ENCODE measurements at places on chromosomes 16 and 17. TPM values are rescaled to one million over a fixed set of nuclear protein-coding genes. Genes with fewer than 3 reads are reported as not detected.
A peak's percentile ranks its signal among the peaks of the same experiment; 100 is the strongest.

Gene C16orf74
- total RNA-seq = 2.3 TPM

Gene SCNN1B
- 0.71 TPM for total RNA-seq

Gene ABCC12
- 0.27 TPM for total RNA-seq

Gene NOD2
- total RNA-seq = 0.63 TPM

Gene ABCA10
- 1.6 TPM for total RNA-seq

Gene EXOC3L1
- total RNA-seq = 9.1 TPM

Gene SPIRE2
- 0.56 TPM for total RNA-seq

Gene RHBDF1
- total RNA-seq = 29.1 TPM

Gene RNF40
- total RNA-seq = 61.7 TPM

Gene FOXC2
- total RNA-seq = 1.8 TPM

Gene HAS3
- total RNA-seq = 2.0 TPM

Gene MYOCD
- total RNA-seq = 28.7 TPM

Gene KRT12
- not detected for total RNA-seq

Gene CHCT1
- total RNA-seq = not detected

GRCh38 chr17:33531311-33531710, 238.2 kb upstream of the ASIC2 start:
- no peak for DNase-seq

- no peak for DNase-seq
Observed at GRCh38 chr16:50588276-50588675, 40.1 kb downstream of the NKD1 start.

GRCh38 chr16:28051486-28051885, 12.0 kb downstream of the GSG1L start:
- no peak for DNase-seq

DNA sequence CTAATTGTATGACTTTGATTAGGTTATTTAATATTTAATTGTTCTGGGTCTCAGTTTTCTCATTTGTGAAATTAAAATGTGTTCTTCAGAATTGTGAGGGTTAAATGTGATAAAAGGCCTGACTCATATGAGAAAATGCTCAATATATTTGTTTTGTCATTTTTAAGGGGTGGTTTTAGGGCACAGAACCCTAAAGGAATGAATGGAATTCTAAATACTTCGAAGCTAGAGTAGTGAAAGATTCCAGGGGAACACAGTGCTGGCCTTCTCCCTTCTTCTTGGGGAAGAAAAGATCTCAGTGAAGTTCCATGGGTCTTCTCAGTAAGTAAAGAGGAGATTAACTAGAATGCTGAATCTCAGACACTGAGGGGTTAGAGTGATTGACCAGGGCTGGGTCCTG, 3.9 kb upstream of the SMPD3 start:
- no peak for DNase-seq

DNA sequence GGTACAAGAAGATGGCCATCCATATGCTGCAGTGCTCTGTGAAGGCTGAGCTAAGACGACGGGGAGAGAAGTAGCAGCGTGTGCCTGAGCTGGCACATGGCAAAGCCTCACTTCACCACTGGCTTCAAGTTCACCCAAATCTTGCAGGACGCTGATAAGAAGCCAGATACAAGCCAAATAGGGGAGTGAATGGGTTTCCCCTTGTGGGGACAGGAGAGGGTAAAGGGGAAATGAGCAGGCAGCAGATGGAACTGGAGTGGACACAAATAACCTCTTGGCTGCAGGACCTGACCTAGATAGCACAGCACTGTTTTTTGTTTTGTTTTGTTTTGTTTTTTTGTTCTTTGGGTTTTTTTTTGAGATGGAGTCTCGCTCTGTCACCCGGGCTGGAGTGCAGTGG, 21.0 kb upstream of the PITPNA start:
- no peak for DNase-seq

DNA sequence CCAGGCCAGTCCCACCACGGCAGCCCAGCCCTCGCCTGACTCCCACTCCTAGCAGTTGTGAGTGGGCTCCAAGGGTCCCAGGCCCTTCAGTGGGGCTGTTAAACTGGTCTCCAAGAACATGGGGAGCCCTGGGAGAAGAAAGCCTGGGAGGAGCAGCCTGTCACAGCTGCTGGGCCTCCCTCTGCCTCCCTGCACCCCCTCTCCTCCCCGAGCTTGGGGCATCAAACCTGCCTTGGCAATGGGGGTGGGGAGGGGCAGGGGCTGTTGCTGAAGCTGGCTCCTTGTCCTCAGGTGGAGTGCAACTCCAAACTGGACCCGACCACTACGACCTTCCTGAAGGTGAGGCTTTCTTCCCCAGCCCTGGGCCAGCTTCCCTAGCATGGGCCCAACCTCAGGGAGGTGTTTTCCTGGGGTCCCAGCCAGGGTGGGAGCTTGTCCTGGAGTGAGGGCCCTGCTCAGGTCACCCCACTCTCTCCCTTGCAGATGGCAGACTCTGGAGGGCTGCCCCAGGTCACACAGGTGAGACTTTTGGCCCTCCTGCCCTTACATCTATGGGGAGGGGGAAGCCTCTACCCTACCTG, 6.6 kb upstream of the SETD6 start:
- no peak for DNase-seq

- DNase-seq = no peak
Observed at GRCh38 chr16:68980695-68981315, 124.6 kb upstream of the HAS3 start.

- no peak for DNase-seq
Observed at GRCh38 chr16:11439790-11440656, 94.8 kb downstream of the RMI2 start.

GRCh38 chr16:59432896-59433295, 698.8 kb upstream of the GOT2 start:
- no peak for DNase-seq

DNA sequence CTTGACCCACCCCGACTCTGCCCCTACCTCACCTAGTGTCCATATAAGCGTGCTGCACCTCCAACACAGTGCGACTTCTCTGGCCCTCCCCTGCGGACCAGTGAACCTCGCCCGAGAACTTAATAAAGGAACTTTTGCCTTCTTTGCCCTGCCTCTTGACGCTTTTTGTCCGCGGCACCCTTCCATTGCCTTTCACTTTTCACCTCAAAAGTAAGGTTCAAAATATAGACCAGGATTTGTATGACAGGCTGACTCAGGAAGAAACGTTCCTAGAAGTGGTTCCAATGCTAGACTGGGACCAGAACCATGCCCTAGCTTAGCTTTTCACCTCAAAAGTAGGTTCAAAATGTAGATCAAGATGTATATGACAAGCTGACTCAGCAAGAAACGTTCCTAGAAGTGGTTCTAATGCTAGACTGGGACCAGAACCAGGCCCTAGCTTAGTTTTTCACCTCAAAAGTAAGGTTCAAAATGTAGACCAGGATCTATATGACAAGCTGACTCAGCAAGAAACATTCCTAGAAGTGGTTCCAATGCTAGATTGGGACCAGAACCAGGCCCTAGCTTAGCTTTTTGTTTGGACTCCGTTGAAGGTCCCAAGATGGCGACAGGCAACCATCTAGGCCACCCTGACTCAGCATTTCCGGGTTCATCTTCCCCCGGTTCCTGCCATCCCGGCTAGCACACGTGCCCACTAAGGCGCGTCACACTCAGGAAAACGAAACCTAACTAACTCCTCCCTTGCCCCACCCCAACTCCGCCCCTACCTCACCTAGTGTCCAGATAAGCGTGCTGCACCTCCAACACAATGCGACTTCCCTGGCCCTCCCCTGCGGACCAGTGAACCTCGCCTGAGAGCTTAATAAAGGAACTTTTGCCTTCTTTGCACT, 51.0 kb upstream of the TMEM97 start:
- DNase-seq = no peak

DNA sequence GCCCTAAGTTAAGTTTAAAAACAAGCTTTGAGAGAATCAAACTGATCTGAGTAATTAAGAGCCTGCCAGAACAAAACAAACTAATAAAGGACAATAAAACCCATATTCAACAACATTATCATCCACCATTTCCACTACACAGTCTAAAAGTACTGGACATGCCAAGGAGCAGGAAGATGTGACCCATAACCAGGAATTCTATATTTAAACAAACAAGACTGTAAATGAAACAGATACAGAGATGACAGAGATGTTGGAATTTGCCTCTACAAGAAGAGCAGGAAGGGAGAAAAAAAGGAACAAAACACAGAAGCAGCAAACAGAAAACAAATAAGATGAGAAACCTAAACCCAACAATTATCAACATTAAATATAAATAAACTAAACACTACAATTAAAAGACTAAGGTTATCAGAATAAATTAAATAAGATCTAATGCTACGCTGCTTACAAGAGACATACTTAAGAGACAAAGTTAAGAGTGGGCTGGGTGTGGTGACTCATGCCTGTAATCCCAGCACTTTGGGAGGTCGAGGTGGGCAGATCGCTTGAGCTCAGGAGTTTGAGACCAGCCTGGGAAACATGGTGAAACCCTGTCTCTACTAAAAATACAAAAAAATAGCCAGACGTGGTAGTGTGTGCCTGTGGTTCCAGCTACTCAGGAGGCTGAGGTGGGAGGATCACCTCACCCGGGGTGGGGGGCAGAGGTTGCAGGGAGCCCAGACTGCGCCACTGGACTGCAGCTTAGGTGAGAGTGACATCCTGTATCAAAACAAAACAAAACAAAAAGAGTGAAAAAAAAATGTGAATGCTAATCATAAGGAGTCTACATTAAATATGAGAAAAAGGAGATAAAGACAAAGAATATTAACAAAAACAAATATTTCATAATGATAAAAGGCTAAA, 50.6 kb downstream of the CREBBP start:
- DNase-seq = no peak

- DNase-seq = no peak
Observed at GRCh38 chr17:28612531-28612930, 1.5 kb downstream of the RSKR start.

GRCh38 chr17:43552229-43552837, 6.2 kb upstream of the ETV4 start:
- no peak for DNase-seq

- DNase-seq = peak; percentile 96
Observed at GRCh38 chr17:77734371-77735080, 224.0 kb upstream of the TNRC6C start.

- no peak for DNase-seq
Observed at GRCh38 chr16:86419518-86419917, 90.8 kb upstream of the FOXF1 start.

DNA sequence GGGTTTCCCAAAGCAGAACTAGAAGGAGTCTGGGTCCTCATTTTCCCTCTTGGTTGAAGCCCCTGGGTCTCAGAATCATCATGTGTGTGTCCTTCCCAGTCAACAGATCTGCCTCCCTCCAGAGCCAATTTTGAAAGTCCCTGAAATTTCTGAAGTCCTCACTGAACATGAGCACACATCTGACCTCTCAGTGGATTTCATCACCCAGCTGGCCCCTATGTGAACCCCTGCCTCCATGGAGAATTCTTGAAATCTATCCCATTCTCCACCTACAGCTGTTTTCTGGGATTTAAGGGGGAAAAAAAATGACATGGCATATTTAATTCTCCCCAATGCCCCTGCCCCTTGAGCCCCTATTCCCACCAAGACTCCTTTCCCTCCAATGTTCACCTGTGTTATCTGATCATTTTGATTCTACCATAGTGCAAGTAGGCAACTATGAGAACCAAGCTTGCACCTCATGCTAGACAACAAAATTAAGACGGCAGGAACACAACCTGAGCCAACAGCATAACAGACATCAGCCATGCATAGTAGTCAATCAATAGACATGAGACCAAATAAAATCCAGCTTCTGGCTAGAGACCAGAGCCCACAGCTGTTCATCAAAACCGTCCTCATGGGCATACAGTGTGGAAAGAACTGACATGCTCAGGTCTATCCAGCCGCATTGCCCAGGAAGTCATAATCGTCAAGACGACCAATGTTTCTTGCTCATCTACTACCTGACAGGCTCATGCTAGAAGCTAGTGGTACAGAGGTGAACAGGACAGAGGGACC, 14.9 kb downstream of the SOX9 start:
- no peak for DNase-seq

GRCh38 chr17:20200016-20200795, 191.0 kb downstream of the SPECC1 start:
- DNase-seq = no peak

GRCh38 chr17:70168977-70169708, at the start of gene KCNJ2:
KCNJ2 (plus strand) TSS chr17:70169532; CDS start chr17:70175040, 5,508 bp downstream.
- peak; percentile 92 for DNase-seq

DNA sequence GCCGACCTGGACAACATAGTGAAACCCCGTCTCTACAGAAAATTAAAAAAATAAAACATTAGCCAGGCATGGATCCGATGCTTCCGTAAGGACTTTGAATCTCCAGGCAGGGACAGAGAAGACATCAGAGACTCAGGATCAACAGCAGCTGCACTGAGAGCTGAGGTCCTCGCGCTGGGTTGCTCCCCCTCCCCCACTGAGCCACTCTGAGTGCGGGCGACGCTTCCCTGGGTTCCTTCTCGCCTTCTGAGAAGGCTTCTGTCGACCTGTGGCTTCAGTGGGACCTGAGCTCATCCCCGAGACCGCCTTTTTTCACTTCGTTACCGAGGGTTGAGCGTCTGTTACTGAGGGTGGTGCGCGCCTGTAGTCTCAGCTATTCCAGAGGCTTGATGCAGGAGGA, 20.4 kb downstream of the ACTG1 start:
- DNase-seq = no peak
